ENCODE measurements at places on chromosomes 2 and 18. TPM values are rescaled to one million over a fixed set of nuclear protein-coding genes. Genes with fewer than 3 reads are reported as not detected.

GRCh38 chr18:62578980-62579511 lies 56.2 kb downstream of the ZCCHC2 start:
- DNase-seq, result no peak

Gene TRPM8
- total RNA-seq, result 2.4 TPM

Gene HOXD12
- total RNA-seq, result not detected

GRCh38 chr2:148725564-148725963 lies 81.0 kb downstream of the EPC2 start:
- DNase-seq, result no peak

- no peak for DNase-seq
These were observed 69.2 kb downstream of the PDCL3 start for GRCh38 chr2:100632037-100632436.

Gene BCL11A
- not detected for total RNA-seq

GRCh38 chr18:25651553-25651952 lies 299.6 kb upstream of the ZNF521 start:
- DNase-seq, result no peak

GRCh38 chr18:60935041-60935910 lies 398.0 kb upstream of the CDH20 start:
- DNase-seq, result no peak

DNA sequence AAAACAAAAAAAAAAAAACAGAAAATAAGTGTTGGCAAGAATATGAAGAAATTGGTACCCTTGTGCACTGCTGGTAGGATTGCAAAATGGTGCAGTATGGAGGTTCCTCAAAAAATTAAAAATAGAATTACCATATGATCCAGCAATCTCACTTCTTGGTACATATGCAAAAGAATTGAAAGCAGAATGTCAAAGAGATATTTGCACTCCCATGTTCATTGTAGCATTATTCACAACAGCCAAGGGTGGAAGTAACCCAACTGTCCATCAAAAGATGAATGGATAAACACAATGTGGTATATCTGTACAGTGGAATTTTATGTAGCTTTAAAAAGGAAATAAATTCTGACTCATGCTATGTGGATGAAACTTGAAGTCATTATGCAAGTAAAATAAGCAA lies 72.8 kb upstream of the POU3F3 start:
- no peak for DNase-seq

Gene NT5C1B
- not detected for total RNA-seq

DNA sequence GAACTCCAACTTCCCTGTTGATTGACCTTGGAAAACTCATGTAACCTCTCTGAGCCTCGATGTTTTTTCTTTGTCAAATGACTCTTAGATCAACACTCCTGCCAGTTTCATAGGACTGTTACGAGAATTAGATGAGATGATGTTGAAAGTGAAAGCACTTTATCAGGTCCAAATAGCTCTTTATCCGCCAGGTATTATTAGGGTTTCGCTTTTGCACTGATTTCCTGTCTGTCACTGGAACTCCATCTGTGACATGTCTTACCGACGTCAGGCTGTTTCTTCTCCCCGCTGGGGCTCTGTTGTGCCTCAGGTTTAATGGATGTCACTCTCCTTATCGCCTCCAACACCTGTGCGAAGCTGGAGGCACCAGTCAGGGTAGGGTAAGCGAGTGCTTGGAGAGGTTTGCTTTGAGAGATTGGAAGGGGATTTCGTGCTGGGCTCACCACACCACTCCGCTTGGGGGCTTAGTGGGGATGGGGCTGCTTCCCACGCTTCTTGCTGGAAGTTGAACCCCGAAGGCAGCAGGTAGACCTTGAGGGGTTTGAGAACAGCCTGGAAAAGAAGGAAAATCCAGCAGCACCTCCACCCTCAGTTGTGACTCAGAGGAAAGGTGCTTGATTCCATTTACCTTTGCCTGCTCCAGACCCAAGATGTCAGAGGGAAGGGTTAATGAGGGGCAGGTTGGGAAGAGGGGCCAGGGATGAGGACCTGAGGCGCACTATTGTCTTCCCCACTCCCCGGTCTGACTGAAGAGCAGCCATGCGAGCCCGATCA lies 4.3 kb downstream of the GAD1 start:
- DNase-seq, result no peak

DNA sequence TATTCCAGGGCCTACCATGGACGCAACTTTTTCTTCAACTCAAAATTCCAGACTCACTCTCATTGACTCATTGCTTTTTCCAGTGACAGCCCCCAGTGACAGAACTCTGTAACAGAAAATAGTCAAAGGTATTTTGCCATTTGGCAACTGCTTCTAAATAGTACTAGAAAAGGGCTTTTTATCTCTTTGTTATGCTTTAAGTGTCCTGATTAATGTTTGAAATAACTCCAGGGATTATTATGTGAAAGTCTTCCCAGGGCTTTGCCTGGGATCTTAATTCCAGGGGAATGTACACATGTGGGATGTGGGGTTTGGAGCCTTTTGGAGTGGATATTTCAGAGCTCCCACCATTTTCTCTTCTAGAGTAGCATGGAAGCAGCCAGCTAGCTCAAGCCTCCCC lies 198.8 kb downstream of the KCNS3 start:
- DNase-seq, result peak; percentile 36

DNA sequence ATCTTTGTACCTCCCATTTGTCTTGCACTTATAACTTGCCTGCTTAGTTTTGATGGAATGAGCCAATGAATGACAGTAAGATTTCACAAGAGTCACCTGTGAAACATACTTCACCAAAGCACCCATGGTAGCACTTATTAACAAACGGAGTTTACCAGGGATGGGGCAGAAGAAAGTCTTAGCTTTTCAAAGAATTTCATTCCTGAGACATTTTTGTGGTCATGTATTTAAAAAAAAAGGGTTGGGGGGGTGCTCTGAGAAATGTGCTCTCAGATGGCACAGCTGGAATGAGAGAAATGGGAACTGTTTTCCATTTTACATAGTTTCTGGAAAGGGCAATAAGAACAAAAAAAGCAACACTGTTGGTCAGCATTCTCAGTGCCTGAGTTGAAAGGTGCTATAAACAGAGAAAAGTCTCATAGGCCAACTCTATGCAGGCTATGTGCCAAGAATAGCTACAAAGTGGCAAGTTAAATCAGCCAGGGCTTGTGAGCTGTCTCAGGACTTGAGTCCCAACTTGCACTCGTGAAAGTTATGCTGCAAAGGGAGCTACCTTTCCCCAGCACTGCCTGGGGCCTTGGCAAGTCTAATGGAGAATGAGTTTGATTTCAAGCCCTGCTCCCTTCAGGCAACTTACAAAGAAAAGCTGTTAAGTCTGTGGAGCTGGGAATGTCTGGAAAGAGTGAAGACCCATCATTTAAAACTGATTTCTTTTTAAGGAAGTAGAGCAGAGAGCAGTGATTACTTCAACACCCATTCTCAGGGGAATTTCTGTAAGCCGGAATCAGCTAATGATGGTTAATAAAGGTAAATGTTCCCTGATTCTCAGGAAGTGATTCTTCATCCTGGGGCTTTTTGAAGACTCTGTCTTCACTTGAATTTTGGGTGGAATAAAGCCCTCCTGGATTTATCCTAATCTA lies 170.6 kb downstream of the SLC8A1 start:
- peak; percentile 67 for DNase-seq

DNA sequence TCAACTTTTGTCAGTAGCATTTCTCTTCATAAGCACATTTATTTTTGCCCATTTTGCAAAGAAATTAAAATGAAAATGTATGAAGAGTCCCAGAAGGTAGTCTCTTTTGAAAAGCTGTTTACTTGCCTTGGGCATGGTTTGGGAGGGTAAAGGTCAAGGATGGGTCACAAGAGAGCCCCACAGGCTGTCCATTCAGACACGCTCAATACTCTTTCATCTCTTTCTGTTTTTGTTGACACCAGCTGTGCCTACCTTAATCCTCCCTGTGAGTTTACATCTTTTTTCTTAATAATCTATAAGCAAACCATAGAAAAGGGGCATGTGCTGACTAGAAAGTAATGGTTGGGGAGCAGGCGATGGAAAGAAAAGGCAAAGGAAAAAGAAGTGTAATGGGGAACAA lies 49.6 kb upstream of the KLF7 start:
- DNase-seq, result no peak

DNA sequence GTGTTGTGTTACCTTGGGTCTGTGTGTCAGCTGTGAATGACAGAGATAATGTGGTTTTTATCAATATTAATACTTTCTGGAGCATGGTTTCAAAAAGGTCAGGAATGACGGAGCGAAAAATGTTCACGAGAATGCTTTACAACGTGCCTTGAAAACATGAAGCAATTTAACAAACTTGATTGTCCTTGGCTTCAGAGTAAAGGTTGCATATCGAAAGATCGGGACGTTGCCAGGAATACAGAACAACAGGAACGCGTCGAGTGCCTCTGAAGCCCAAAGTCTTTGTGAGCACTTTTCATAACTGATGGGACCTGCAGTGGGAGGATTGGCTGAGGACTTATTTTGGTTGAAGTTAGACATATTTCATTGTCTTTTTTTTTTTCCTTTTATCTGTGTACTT lies 206.1 kb downstream of the ZNF407 start:
- no peak for DNase-seq

DNA sequence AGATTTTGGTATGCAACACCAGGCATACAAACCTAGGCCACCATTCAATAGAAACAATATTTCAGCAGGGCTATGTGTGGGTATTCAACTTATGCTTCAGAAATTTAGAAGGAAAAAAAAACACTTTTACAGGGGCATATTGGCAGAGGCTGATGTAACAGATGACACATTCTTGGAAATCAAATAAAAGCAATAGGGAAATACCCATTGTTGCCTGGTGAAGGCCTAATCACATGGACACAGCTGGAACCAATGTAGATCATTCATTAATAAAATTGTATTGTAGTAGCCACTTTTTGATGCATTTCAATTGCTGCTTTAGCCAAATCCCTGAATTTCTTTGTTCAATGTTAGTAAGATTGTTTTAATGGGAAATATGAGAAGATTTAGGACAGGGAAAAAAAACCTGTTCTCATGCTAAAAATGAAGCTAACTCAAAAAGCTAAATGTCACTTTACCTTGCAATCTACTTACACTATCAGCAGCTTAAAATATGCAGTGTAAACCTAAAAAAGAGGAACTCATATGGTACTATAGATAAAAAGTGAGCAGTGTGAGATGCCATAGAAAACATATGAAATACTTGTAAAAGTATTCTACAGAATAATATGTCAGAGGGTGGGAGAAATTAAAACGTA lies 289.4 kb downstream of the ZEB2 start:
- DNase-seq, result no peak

- DNase-seq, result no peak
These were observed 551.3 kb upstream of the RAB6C start for GRCh38 chr2:129428086-129428660.

Gene NAT8
- not detected for total RNA-seq

GRCh38 chr18:28071199-28071598 lies 105.7 kb downstream of the CDH2 start:
- DNase-seq, result no peak

DNA sequence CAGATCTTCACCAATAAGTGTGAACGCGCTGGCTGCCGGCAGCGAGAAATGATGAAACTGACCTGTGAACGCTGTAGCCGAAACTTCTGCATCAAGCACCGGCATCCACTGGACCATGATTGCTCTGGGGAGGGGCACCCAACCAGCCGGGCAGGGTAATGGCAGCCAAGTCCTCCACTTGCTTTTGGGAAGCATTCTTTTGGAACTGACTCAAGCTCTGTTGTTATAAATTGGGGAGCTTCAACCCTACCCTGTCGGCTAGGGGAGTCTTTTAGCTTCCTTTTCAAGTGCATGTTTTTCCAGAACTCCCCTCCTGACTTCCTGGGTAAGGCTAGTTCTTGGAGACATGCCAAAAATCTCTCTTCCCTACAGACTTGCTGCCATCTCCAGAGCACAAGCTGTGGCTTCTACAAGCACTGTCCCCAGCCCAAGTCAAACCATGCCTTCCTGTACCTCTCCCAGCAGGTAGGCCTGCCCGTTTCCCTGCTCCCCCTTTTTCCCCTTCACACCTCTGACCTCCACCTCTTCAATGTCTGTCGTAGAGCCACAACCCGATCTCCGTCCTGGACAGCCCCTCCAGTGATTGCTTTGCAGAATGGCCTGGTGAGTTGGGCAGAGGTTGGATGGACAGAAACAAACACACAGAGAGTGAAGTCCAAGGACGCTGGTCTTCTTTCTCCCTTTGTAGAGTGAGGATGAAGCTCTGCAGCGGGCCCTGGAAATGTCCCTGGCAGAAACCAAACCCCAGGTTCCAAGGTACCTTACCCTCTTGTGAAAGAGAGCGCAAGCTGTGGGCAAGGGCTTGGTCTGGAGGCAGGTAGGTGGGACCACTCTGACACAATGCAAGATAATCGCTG lies 1.5 kb downstream of the ZFAND2B start:
- DNase-seq, result peak; percentile 54

Data from A172 (cell line).